ENCODE measurements at places on chromosomes 3 and 15.

- no peak for DNase-seq
Measured at GRCh38 chr3:36175113-36175812, 205.0 kb upstream of the STAC start.

GRCh38 chr15:78702609-78703333, 61.8 kb upstream of the CHRNB4 start:
- DNase-seq, result no peak

DNA sequence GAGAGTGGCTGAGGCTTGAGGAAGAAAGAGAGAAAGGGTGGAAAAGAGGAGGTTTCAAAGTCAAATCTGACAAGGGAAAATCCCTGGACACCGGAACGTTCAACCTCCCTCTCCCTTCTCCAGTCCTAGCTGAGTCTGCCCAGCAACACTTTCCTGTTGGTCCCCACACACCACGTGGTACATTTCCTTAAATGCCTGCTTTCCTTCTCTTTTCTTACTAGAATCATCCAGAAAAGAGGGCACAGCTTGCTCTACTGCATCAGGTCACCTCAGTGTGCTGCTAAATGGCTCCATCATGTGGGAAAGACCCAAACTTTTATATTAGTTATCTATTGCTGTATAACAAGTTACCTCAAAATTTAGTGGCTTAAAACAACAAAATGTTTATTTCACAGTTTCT, 181.2 kb downstream of the NECTIN3 start:
- no peak for DNase-seq

DNA sequence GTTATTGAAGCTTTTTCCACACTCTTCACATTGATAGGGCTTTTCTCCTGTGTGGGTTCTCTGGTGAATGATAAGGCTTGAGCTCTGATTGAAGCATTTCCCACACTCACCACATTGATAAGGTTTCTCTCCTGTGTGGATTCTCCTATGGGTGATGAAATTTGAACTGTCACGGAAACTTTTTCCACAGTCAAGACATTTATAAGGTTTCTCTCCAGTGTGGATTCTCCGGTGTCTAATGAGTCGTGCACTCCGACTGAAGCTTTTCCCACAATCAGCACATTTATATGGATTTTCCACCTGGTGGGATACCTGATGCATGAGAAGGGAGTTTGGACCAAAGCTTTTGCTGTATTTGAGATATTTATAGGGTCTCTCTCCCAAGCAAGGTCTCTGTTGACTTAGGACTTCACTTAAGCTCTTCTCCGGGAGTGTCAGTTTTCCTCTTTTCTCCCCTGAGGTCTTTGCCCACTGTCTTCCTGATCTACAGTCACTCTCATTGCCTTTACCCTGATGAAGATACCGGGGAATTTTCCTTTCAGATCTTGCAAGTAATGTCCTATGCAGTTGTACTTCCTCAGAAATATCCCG, 9.4 kb downstream of the ZSCAN29 start:
- DNase-seq, result no peak

DNA sequence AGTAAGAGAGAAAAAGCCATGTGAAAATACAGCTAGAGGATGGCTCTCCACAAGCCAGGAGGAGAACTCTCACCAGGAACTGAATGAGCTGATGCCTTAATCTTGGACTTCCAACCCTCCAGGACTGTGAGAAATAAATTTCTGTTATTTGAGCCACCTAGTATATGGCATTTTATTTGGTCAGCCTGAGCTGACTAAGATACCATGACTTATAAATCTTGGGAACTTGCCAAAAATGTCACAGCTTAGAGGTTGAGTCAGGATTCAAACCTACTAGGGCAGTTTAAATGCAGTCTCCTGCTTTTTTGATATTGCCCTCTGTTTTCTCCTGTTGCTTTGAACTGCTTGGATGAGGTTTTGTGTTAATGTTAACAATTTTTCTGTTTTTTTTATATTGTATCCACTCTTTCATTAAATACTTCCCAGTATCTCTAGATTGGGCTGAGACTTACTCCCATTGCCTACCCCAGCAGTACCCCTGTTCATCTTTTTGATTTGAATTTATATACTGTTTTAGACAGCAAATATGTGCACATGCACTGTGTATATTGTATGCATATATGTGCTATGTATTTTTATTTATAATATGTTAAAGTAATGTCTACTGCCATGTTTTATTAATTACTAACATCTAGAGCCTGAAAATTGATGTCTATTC, 1223.2 kb downstream of the OTOL1 start:
- no peak for DNase-seq

DNA sequence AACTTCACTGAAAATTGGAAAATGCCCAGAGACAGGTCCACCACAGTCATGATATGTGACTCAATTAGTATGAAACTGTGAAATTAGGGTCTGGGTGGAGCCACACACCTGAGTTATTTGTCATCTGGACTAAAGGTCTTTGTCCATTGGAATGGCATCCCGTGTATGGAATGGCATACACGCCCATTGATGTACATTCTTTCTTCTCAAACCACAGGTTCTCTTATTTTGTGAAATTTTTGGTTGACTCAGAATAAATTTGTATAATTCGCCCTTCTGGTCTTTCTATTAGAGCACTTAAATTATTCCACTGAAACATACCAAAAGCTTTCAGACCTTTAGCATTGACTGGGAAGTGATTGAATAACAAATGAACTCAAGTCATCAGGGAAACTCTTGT, 66.8 kb upstream of the UBE2E1 start:
- DNase-seq, result no peak

DNA sequence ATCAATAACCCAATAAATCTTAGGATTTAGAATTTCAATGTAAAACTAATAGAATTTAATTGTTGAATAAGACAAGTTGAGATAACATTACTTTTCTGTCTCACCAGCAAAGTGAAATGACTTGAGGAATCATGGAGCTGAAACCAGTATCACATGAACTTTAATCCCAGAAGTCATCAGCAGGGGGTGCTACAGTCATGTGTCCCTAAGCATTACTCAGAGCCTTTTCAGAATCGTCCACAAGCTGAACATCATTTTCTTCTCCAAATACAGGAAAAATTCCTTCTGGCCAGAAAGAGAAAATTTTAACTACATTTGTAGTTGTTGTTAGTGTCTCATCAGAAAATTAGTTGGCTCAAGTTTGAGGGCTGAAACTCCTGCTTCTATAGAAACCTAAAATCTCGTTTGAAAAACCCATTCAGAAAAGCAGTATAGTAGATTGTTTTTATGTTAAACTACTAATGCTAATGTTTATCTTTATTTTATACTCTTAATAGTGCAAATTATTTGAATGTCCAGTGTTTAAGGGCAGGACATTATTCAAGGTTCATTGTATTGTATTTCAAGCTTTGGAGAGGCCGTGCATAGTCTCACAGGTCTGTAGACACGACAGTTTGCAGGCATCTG, 384.1 kb downstream of the PLOD2 start:
- DNase-seq, result no peak

DNA sequence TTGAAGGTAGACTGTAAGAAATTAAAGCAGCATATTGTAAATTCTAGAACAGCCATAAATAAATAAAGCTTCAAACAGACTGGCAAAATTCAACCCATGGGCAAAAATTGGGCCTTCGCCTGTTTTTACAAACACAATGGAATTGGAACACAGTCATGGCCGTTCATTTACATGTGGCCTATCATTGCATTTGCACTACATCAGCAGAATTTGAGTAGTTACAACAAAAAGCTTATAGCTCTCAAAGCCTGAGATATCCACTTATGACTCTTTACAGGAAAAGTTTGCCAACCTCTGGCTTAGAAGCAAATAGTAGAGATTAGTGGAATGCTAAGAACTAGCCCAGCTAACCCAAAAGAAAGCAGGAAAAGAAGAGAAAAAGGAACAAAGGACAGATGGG, 139.6 kb upstream of the SKOR1 start:
- no peak for DNase-seq

GRCh38 chr3:42051384-42052131, 39.6 kb upstream of the TRAK1 start:
- DNase-seq, result no peak

DNA sequence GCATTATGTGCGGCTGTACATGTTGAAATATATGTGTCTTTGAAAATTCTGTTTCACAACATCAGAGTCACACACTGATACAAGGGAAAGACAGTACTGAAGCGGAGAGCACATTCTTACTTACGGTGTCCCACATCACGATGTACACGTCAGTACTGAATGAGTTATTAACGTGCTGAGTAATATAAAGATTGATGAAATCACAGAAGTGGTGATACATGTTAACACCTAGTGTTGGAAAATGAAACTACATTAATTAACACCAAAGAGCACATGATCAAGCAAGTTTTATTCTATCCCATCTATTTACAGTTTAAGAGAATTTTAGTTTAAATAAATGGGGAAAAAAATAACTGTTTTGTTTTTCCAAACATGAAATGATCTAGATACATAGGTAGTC, 15.6 kb downstream of the EOGT start:
- DNase-seq, result no peak

GRCh38 chr3:174243171-174243570, 616.0 kb upstream of the NAALADL2 start:
- DNase-seq, result no peak

DNA sequence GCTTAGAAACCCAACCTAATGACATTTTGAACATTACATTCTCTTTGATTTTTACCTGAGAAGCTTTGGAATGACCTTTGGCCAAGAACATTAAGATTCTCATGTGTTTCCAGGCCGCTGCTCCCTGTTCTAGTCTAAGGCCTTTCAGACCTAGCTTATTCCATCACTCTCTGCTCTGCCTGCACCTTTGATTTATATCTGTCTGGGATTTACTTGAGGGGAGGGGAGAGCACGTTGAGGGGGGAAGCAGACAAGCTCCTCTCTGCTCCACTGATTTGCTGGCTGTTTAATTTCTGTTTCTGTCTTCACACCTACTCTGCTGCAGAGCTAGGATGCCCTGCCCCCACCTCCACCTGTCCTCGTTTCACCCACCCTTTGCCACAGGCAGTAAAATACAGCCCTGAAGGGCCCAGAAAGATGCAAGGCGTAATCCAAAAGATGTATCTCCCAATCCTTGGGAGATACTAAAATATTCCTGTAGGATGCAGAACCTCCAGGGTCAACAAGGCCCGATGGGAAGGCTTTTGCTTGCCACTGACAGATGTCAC, 429.8 kb downstream of the EPHB1 start:
- DNase-seq, result no peak

- DNase-seq, result no peak
Measured at GRCh38 chr3:170773682-170774425, 96.1 kb downstream of the RPL22L1 start.

- DNase-seq, result no peak
Measured at GRCh38 chr3:31562525-31562924, 29.8 kb downstream of the STT3B start.

GRCh38 chr3:51949121-51949520, 6.1 kb upstream of the GPR62 start:
- DNase-seq, result no peak

DNA sequence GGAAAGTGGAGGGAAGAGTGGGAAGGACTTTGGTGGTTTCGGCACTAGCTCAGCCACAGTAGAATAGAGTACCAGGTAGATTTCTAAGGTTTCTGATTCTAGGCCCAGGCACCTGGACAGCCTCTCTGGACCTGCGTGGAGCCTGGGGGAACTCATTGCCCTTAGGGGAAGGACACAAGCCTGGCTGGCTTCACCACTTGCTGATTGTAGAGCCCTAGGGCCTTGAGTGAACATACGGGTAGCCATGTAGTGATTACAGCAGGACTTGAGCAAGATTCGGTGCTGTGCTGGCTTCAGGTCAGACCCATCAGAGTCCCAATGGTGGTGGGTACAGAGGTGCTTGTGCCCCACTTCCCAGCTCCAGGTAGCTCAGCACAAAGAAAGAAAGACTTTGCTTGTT, 47.0 kb downstream of the FAM81A start:
- no peak for DNase-seq

GRCh38 chr3:172307141-172307560, 141.1 kb downstream of the GHSR start:
- DNase-seq, result no peak

DNA sequence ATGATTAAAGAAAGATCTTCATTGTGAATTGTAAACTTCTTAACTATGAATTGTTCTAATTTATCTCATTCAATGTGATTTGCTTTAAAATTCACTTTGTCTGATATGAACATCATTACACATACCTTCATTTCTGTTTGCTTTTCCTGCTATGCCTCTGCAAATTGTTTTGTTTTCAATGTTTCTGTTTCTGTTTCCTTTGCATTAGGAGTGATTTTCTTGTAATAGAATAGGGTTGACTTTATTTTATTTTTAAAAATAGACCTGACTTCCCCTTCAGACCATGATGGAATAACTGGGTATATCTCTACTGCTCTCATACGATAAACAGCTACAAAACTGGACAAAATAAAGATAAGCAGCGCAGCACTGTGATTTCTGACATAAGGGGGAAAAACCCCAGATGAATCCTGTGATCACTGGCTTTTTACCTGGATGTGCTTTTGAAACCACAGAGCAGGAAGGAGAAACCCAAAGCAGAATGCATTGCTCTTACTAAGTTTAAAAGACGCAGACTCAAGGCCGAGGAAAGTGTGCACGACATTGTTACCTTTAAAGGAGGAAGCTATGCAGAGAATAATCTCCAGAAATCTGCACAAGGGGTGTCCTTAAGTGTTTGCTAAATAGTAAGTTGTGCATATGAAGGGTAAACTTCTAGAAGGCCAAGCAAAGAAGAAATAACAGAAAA, 420.2 kb downstream of the TBC1D5 start:
- DNase-seq, result no peak
